ENCODE measurements at places on chromosomes 7 and 10. TPM values are rescaled to one million over a fixed set of nuclear protein-coding genes. Genes with fewer than 3 reads are reported as not detected.

ST8SIA6 gene
- 4.1 TPM for total RNA-seq

DNA sequence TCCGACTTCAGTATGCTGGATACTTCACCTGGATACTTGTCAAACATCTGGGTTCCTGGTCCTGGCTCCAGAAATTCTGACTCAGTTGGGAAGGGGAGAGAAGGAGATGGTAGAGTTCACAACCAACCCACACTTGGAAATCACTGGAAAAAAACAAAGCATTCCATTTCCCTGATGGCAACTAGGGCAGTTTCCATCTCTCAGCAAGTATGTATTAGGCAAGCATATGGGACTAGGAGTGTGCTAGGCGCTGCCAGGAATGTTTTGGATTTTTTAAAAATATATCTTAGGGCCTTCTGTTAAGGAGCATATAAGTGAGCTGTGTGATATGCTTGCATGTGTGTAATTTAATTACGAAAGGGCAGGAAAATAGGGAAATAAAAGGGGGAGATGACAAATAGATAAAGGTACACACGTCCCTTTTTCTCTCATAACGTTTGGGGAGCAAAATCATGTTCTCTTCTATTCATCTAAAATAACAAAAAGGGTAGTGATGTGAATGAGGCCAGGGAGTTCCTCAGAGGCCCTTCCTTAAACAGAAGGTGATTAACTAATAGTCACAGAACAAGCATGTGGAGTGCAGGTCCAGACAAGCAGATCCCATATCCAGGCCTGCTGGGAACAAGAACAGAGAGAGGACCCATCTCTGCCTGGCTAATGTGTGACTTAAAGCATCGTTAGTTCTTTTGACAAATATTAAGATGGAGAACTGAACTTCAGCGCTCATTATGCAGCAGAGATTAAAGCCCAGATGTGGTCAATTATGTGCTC lies 64.5 kb upstream of the NFE2L3 start:
- no peak for DNase-seq

- no peak for DNase-seq
These were observed 90.2 kb upstream of the KLF6 start for GRCh38 chr10:3874990-3875841.

SCART1 gene
- total RNA-seq = 38.6 TPM

DNA sequence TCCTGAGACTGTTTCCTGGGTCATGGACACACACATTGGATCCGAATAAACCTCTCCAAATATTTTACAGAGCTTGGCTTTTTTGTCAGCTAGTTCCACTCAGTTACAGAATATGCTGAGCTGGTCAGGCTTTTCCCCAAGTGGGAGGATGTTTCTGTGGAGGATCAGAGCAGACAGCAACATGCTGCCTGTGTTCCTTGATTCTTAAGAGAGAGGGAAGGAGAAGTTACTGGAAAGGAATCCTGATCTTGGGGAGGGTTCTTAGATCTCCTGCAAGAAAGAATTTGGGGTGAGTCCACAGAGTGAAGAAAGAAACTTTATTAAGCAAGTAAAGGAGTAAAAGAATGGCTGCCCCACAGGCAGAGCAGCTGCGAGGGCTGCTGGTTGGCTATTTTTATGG lies 76.8 kb upstream of the RPA3 start:
- no peak for DNase-seq

DNA sequence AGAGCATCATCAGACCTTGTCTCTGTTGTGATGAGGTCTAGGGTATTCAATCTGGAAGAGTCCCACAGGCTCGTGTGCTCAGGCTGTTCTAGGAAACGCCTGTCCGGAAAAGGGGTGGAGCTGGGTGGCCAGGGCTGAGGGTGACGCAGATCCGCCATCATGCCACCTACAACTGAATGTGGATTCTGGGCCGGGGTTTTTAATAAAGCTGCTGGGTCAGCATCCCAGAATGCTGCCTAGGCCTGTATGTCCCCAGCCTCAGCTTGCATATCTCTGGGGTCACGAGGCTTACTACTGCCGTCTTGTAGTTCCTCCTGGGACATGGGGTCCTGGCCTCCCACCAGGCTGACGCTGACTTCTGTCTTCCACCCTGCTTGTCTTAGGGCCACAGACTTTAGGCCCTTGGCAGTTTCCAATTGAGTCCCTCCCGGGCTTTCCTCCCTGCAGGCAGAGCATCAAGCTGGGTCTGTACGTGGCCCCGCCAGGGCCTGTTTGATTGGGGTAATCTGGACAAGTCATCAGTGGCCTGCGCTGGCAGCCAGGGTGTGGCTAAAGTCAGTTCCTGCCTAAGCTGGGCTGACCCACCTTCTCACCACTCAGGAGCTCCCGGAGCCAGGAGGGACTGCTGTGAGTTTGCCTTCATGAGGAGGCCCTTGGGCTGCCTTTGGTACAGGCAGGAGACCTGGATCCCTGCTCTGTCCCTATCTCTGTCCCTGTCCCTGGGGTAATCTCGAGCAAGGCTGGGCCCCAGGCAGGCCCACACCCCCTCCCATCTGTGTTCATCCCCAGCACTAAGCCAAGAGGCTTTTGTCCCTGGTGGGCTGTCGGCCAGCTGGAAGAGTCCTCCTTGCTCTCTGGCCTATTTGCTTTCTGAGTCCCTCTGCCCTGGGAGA lies 79.9 kb downstream of the ZMIZ1 start:
- DNase-seq = no peak

GRCh38 chr10:20616056-20616671 lies 280.9 kb downstream of the NEBL start:
- no peak for DNase-seq

GRCh38 chr7:123622660-123623386 lies 21.2 kb downstream of the ASB15 start:
- no peak for DNase-seq

TNPO3 gene
- total RNA-seq = 29.1 TPM

SPDYE9 gene
- not detected for total RNA-seq

PSD gene
- 5.1 TPM for total RNA-seq

GRCh38 chr7:17362439-17363105 lies 64.1 kb downstream of the AHR start:
- no peak for DNase-seq

JCAD gene
- 0.23 TPM for total RNA-seq

DNA sequence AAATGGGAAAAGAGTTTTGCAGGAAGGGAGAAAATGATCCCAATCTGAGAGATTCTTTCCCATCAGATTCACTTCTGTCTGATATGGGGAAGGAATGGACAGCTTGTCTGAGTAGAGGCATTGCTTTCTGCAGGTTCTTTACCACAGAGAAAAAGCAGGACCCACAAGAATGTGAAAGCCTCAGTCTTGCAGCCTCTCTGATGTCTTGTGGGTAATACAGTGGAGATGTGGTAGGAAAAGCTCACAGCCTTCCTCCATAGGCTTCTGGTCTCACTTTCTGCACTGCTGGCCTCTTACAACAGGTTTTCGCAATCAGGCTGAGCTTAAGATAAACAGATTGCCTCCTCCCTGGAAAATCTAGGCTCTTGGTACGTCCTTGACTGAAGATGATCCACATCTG lies 551 bp downstream of the IFIT1 start:
- DNase-seq = no peak

- no peak for DNase-seq
These were observed 52.8 kb downstream of the FOXL3 start for GRCh38 chr7:342681-343216.

DNA sequence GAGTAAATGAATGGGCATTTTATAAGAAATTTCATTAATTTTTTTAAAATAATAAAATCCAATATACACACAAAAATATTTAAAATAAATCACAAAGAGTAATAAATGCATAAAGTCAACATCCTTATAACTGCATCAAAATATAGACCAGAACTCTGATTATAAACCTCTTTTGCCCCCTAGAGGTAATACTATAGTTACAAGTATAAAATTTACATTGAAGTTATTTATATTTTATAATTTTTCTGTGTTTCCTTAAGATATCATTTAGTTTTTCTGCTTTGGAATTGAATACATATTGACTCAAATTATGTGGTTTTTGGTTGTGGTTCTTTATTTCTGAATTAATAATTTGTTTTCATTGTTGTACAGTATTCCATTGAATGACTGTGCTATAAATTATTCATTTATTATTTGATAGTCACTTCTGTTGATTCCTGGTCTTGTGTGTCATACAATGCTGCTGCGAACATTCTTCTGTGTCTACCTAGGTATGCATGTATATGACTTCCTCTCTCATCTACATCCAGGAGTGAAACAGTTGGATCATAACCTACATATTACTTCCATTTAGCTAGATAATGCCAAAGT lies 673.6 kb downstream of the IPMK start:
- DNase-seq = no peak

GRCh38 chr7:111827863-111828504 lies 265.7 kb upstream of the IMMP2L start:
- DNase-seq = no peak
